Colonic mucosa (tissue), 4 donors: ENCODE measurements at places on chromosomes 3 and 15.
A peak's percentile ranks its signal among the peaks of the same experiment; 100 is the strongest.

DNA sequence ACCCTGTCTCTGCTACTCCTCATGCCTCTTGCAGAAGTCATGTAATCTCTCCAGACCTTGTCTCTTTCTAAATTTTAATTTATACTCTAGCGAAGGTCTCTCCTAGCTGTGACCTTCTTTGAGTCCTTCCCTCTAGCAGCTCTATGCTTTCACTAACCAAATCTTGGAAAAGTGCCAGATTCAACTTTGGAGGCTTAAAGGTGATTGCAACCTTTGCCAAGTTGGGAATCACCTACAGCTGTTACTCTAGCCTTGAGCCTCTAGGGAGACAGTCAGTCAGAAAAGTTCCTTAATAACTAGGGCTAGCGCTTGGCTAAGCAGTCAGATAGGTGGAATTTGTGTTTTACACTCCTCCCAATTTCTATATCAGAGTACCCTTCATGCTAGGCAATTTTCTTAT is 46.1 kb upstream of the ABI3BP start:
- no peak for DNase-seq

GRCh38 chr3:156761713-156762451 is 64.3 kb upstream of the LEKR1 start:
- DNase-seq, result no peak

DNA sequence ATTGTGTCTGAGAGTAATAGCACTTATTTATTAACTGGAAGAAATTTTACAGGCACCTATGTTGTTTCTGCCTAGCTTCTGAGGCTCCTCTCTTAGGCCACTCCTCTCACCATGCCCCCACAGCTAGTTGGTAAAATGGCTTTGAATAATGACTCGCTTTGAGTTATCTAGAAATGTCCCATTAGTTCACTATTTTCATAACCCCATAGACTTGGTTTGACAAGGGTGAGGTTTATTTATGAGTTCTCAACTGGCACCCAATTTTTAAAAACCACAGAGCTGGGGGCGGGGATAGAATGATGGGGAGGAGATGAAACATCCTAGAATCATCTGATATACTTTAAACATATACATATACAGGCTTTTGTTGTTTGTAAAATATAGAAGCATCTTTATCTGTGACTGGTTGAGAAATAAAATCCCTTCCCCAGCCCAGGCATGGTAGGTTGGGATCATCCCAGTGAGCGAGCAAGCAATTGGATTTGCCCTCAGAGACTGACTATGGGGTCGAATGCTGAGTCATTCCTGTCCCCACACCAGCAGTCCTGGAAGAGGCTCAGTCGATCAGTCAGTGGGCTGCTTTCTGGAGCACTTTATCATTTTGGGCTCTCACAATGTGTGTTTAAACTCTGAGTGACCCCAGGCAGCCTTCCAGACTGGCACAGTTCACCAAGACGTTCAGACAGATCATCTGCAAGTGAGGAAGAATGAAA is 60.2 kb upstream of the TSEN2 start:
- DNase-seq, result no peak

DNA sequence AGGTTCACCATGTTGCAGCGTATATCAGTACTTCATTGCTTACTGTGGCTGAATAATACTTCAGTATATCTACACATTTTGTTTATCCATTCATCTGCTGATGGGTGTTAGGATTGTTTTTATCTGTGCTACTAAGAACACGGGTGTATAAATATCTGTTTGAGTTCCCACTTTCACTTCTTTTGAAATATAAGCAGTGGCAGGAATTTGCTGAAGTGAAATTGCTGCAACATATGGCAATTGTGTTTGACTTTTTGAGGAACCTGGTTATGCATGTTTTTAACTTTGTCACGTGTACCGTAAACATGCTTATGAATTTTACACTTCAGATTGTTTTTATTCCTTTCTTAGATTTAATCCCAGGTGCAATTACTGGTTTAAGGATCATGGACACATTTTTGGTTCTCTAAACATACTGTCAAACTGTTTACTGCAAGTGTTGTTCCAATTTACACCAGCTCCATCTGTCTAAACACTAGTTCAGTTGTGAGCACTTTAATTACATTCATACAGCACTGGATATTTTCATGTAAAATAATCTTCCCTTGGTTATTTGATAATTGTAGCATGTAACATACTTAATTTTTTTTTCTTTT is 23.1 kb downstream of the TRAK1 start:
- no peak for DNase-seq

- DNase-seq, result no peak
Measured at GRCh38 chr15:64693134-64693533, 82.3 kb downstream of the RBPMS2 start.

DNA sequence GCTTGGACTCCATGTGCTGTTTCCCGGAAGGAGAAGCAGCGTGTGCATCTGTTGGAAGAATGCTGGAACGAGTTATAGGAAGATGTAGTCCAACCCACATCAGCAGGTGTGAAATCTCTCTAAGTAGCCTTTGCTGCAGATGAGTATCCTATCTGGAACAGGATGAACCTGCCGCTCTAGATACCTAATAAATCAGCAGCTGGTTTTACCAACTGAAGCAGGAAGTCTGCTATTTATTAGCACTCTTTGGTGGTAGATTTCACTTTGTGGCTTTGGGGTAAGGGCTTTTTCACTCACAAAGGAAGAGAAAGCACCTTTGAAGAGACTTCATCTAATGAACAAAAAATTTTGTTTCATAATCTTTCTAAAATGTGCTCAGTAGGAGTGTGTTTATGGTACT is 66.4 kb downstream of the DCUN1D1 start:
- DNase-seq, result no peak

GRCh38 chr3:152841131-152841530 is 6.2 kb downstream of the P2RY1 start:
- DNase-seq, result no peak

GRCh38 chr3:136250059-136250902 is at the start of gene PCCB:
PCCB (plus strand) TSS chr3:136250340; CDS start chr3:136250376, 36 bp downstream.
- DNase-seq, result peak; percentile 97

GRCh38 chr15:34246276-34246976 is 21.6 kb downstream of the EMC4 start:
- DNase-seq, result no peak

- DNase-seq, result peak; percentile 19
Measured at GRCh38 chr3:27943106-27943505, 221.0 kb upstream of the EOMES start.

DNA sequence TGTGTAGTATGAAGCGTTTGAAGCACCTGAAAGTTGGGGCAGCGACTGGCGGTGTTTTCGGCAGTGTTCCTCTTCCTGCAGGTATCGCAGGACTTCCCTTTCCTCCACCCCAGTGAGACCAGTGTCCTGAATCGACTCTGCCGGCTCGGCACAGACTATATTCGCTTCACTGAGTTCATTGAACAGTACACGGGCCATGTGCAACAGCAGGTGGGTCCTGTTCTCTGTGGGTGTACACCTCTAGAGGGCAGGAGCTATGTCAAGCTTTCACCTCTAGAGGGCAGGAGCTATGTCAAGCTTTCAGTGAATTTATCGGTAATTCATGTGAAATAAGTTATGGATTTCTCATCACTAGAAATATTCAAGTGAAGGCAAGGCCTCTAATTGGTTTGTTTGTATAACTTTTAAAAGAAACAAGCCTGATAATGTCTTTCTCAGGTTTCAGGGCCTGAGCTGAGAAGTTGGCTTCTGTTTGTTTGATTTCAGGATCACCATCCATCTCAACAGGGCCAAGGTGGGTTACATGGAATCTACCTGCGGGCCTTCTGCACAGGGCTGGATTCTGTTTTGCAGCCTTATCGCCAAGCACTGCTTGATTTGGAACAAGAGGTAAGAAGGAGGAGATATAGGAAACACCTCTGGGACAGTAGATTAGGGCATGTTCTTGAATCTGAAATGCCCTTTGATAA is 5.3 kb downstream of the TUBGCP4 start:
- DNase-seq, result peak; percentile 27

DNA sequence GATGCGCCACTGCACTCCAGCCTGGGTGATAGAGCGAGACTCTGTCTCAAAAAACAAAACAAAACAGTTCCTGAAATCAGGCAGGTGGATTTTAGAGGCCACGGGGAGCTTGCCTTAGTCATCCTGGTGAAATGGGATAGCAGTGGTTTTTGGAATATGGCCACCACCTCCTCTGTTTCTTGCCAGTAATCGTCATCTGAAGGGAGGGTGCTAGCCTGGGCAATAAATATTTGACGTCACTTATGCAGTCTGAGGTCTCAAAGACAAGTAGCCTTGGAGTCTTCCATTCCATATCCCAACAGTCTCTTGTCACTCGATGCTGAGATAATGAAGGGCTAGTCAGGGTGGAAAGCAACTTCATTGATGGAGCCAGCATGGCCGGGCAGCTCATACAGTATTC is 55.2 kb downstream of the KCNAB1 start:
- DNase-seq, result no peak

DNA sequence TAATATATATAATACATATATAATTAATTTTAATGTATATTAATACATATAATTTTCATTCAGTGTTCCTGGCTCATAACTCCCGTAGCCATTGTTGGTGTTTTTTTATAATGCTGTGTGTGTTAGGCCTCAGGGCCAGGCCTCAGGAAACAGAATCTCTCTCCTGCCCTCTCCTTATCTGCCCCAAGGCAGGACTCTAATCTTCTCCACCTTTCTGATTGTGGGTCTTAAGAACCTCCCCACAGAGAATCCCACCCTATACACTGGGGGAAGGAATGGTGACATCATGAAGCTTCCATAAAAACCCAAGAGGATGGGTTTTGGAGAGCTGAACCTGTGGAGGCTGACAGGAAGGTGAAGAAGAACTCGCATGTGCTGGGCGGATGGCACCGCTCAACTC is 4.0 kb upstream of the FMN1 start:
- no peak for DNase-seq

DNA sequence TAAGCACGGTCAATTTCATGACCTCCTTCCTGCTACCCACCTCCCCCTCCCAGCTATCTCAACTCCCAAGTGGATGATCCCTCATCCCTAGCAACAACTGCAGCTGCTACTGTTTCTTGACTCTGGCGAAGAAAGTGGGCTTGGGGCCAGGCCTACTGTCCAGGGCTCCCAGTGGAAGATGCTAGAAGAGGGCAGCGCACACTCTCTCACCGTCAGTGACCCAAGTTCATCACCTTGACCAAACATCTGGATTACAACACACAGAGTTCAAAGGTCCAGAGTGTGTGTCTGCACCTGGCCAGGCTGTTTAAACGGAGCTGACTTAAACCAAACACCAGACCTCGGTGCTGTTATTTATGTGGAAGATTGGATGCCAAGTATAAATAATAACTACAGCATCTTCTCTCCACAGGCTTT is 385.6 kb downstream of the SHQ1 start:
- no peak for DNase-seq

GRCh38 chr15:51283026-51283425 is 55.4 kb downstream of the CYP19A1 start:
- no peak for DNase-seq

GRCh38 chr3:11604139-11604892 is 39.4 kb downstream of the VGLL4 start:
- no peak for DNase-seq

GRCh38 chr3:31947671-31948091 is 33.4 kb downstream of the OSBPL10 start:
- no peak for DNase-seq
